PC-3 (cell line): ENCODE measurements at places on chromosomes 3 and 15.

- DNase-seq, result no peak
- no peaks in the 10 kb centered on the region for H3K36me3 ChIP-seq
- no peak overlapping the region for H3K27ac ChIP-seq
- H3K27me3 ChIP-seq, result no peaks in the 10 kb centered on the region
- H3K4me3 ChIP-seq, result no peak overlapping the region
- H3K4me1 ChIP-seq, result peaks cover 5% of the 10 kb centered on the region; the same call in 1 of the 2 replicates
Observed at GRCh38 chr3:12809001-12809400, 12.5 kb downstream of the CAND2 start.

DNA sequence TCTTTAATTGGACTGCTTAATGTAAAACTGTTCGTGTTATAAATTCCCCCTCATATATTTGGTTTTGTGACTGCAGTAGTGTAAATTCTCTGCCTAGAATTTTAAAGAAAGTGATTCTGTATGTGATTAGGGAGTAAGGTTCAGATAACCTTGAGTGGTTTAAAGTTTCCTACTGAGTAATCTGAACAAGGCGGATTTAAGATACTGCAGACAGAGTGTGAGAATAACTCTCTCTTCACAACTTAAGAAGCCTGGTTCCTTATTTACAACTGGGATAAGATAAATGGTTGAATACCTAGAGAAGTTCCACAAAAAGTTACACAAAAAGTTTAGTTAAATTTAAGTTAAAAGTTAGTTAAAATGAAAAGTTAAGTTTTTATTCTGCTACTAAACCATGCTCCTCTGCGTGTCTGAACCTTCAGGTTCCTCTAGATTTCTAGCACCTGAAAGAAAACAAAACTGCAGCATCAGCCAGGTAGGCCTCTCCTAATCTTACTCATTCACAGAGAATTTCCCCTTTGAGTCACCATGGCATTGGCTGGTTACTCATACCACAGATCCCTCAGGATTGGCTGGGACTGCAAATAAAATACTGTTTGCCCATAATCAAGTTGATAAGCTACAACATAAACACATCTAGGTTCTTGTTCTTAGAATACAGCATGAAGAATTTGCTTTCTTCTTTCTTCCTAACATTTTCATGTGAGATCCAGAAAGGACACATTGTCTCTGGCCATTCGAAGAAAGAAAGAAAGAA lies at the start of gene ARL14:
Gene ARL14, plus strand, starts transcription at position 614 of the 757 bp plus-strand sequence. CDS start 187 bp downstream, outside the sequence.
- H3K36me3 ChIP-seq, result no peaks in the 10 kb centered on the region
- peak; percentile 98 for DNase-seq
- peak within 1 kb of the TSS; percentile 58 for H3K4me3 ChIP-seq
- peak within 1 kb of the TSS; percentile 91 for H3K27ac ChIP-seq

DNA sequence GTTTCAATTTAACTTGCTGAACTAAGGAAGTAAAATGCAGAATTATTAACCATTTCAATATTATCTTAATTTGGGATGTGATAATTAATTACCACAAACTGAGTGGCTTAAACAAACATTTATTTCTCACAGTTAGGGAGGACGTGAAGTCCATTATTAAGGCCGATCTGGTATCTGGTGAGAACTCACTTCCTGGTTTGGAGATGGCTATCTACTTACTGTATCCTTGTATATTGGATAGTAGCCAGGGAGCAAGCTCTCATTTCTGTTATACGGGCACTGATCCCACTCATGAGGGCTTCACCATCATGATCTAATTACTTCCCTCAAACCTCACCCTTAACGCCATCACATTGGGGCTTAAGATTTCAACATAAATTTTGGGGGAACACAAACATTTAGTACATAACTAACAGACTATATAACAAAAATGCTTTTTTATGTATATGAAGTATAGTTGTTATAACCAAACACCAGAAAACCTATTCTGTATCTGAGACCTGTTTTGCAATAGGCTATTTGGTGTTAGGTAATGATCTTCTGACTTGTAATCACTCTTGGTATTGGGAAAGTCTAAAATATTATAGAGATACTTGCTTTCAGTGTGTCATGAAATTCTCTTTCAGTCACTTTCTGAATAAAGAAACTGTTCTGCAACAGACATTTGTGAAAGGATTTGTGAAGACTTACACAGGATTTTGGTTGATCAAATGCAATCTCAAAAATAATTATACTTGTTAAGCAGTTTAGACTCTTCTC lies 4.7 kb upstream of the KPNA4 start:
- DNase-seq, result no peak
- H3K27ac ChIP-seq, result no peak overlapping the region
- H3K4me3 ChIP-seq, result no peak overlapping the region
- peaks cover 12% of the 10 kb centered on the region for H3K4me1 ChIP-seq

GRCh38 chr3:65545429-65545828 lies 493.3 kb downstream of the MAGI1 start:
- no peak overlapping the region for H3K27ac ChIP-seq
- no peak overlapping the region for H3K4me3 ChIP-seq
- no peaks in the 10 kb centered on the region for H3K4me1 ChIP-seq

GRCh38 chr3:62084558-62084957 lies 288.8 kb downstream of the FEZF2 start:
- H3K27ac ChIP-seq, result no peak overlapping the region
- no peak overlapping the region for H3K4me3 ChIP-seq
- DNase-seq, result no peak
- no peaks in the 10 kb centered on the region for H3K27me3 ChIP-seq
- no peaks in the 10 kb centered on the region for H3K4me1 ChIP-seq
- no peaks in the 10 kb centered on the region for H3K36me3 ChIP-seq

GRCh38 chr3:104961851-104962250 lies 404.9 kb upstream of the ALCAM start:
- no peak for DNase-seq
- no peaks in the 10 kb centered on the region for H3K4me1 ChIP-seq
- H3K36me3 ChIP-seq, result no peaks in the 10 kb centered on the region
- no peak overlapping the region for H3K4me3 ChIP-seq
- H3K27ac ChIP-seq, result no peak overlapping the region

GRCh38 chr3:71488391-71488809 lies 95.1 kb downstream of the FOXP1 start:
- no peaks in the 10 kb centered on the region for H3K27me3 ChIP-seq
- H3K36me3 ChIP-seq, result peaks cover 8% of the 10 kb centered on the region
- no peak overlapping the region for H3K27ac ChIP-seq

DNA sequence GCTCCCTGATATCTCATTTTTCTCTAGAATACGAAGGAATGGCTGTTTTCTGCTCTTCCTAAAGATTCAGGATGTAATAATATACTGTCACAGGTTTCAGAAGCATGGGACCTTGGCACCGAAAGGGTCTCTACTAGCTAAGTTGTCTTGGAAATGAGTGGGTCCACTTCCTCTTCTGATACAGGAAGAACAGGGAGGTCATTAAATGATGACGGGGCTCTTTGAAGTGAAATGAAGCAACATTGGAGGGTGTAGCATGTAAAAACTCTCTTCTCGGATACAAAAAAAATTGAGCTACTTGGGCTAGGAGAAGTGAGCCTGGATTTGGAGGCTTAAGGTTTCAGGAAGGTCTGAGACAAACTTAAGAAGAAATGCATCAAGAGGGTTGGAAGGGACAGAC lies 349.8 kb upstream of the TPRG1 start:
- H3K4me3 ChIP-seq, result no peak overlapping the region
- H3K4me1 ChIP-seq, result no peaks in the 10 kb centered on the region
- DNase-seq, result no peak
- no peaks in the 10 kb centered on the region for H3K36me3 ChIP-seq
- H3K27ac ChIP-seq, result no peak overlapping the region

- no peaks in the 10 kb centered on the region for H3K36me3 ChIP-seq
- H3K27ac ChIP-seq, result no peak overlapping the region
- H3K4me1 ChIP-seq, result peaks cover 14% of the 10 kb centered on the region
- no peaks in the 10 kb centered on the region for H3K27me3 ChIP-seq
Observed at GRCh38 chr3:180530276-180530675, 71.7 kb upstream of the TTC14 start.

GRCh38 chr3:178001670-178002101 lies 534.5 kb upstream of the KCNMB2 start:
- H3K27ac ChIP-seq, result no peak overlapping the region
- H3K27me3 ChIP-seq, result no peaks in the 10 kb centered on the region
- DNase-seq, result no peak
- no peaks in the 10 kb centered on the region for H3K4me1 ChIP-seq

- H3K36me3 ChIP-seq, result no peaks in the 10 kb centered on the region
- no peak overlapping the region for H3K27ac ChIP-seq
- H3K27me3 ChIP-seq, result peaks cover 4% of the 10 kb centered on the region; the same call in 1 of the 2 replicates
- no peak for DNase-seq
- no peaks in the 10 kb centered on the region for H3K4me1 ChIP-seq
Observed at GRCh38 chr3:2092758-2093157, 5.9 kb upstream of the CNTN4 start.

DNA sequence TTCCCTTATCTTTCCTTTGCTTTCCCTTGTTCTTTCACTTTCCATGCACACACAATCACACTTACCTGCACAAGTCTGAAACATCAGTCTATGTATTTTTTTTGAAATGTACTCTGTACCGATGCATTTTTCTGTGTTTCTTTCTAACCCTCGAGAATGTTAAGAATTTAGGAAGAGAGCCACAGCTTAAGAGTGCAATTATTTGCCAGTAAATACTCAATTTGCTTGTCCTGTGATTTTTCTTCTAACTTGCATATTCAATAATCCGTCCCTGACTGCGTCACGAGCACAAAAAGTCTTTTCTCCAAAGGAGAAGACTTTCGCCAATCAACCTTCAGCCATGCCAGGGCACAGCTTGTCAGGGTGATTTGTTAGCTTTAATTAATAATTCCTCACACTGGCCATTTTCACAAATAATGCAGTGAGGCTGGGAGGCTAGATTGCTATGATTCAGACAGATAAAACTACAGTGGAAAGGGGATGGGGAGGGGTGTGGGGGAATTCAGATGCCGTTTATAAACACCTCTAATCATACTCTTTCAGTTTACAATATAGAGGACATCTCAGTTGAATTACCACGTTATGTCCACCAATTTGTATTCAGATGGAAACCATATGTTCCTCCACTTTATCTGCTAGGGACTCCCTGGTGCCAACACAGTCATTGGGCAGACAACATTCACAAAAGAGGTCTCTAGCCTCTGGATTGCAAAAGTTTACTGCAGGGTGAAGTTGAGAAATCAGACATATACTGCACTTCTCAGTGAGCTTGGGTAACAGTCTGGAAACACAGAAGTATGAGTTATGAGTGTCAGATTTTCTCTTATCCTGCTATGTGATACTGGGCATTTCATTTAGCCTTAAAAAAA lies 388.0 kb downstream of the ZBTB20 start:
- H3K27me3 ChIP-seq, result no peaks in the 10 kb centered on the region
- no peak overlapping the region for H3K27ac ChIP-seq
- no peak overlapping the region for H3K4me3 ChIP-seq
- 0 out of 2 replicates have a peak, but pooled peaks cover 3% of the 10 kb centered on the region for H3K4me1 ChIP-seq
